ENCODE measurements at places on chromosomes 16 and 17. TPM values are rescaled to one million over a fixed set of nuclear protein-coding genes. Genes with fewer than 3 reads are reported as not detected.

BIRC5 gene
- total RNA-seq: 38.4 TPM

MAPK8IP3 gene
- total RNA-seq: 66.7 TPM

ZG16 gene
- total RNA-seq: 0.17 TPM

STX1B gene
- 16.3 TPM for total RNA-seq

SDR42E1 gene
- total RNA-seq: 1.0 TPM

ZG16B gene
- total RNA-seq: 0.74 TPM

SLC35G6 gene
- total RNA-seq: 0.55 TPM

LIG3 gene
- 29.7 TPM for total RNA-seq

TNFRSF17 gene
- not detected for total RNA-seq

SNX20 gene
- total RNA-seq: not detected

RAB37 gene
- total RNA-seq: 0.14 TPM

GPR179 gene
- 0.63 TPM for total RNA-seq
